Dermis blood vessel endothelial cell (primary cell): ENCODE measurements at places on chromosomes 4 and X.

DNA sequence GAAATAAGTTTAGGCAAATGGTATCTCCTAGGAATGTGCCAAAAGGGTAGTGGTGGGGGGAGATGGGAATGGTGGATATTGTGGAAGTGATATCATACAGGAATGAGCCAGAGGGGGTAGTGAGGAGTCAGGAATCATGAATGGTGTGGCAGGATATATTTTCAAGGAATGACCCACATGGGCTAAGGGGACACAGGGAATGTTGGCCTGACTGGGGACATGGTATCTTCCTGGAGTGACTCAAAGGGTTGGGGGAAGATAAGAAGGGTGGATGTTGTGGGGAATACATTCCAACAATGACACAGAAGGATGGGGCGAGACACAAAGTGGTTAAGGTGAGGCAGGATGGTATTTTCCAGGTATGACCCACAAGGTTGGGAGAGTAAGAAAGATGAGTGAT lies 60.6 kb downstream of the MAOA start:
- DNase-seq: no peak

- no peak for DNase-seq
Observed at GRCh38 chr4:11081006-11081405, 347.7 kb downstream of the HS3ST1 start.

DNA sequence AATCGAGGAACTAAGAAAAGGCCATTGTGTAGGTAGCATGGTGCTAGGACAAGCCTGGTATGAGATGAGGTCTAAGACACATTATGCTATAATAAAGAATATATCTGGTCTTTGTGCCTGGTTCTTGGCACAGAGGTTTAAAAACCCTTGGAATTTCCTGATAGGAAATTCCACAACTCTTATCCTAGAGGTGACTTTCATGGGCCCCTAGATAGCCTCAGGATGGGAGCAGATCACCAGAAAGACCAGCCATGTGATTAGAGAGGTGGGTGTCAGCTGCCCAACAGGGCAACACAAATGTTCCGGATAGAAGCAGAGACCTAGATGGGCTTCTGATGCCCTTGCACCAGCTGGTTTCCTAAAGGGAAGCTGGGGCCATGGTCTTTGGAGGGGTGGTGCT lies 107.2 kb downstream of the SCD5 start:
- DNase-seq: peak; percentile 71

DNA sequence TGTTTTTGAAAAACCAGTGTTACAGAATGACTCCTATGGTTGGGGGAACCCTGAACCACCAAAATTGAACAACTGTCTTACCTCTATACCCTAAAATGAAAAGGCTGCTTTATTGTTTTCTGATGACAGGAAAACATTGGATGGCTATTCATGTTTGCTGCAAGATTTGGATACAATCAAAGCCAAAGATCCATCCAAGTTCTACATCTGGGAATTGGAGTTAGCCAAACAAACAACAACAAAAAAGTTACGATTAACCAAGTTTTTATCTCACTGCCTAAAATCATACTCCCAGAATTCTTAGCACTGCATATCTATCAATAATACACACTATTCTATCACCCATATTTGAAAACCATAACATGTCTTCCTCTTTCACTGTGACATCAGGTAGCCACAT lies 349.7 kb upstream of the SLC7A11 start:
- DNase-seq: no peak
